ENCODE measurements at places on chromosomes 11 and 22. TPM values are rescaled to one million over a fixed set of nuclear protein-coding genes. Genes with fewer than 3 reads are reported as not detected.

DNA sequence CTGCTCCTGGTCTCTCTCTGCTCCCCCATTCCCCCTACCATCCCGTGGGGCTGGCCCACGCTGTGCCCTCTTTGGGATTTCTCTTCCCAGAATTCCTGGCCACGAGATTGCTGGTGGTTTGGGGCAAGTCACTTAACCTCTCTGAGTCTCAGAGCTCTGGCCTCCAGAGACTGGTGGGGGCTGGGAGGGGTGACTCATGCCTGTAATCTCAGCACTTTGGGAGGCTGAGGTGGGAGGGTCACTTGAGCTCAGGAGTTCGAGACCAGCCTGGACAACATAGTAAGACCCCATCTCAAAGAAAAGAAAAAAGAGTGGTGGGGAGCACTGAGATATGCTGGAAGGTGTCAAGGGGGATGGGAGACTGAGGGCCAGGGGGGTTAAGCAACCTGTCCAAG, 18.3 kb downstream of the OTUB1 start:
- H3K36me3 ChIP-seq: no peaks in the 10 kb centered on the region
- H3K27ac ChIP-seq: no peak overlapping the region
- H3K27me3 ChIP-seq: no peaks in the 10 kb centered on the region
- peaks cover 23% of the 10 kb centered on the region for H3K4me1 ChIP-seq
- H3K4me3 ChIP-seq: no peak overlapping the region

DNA sequence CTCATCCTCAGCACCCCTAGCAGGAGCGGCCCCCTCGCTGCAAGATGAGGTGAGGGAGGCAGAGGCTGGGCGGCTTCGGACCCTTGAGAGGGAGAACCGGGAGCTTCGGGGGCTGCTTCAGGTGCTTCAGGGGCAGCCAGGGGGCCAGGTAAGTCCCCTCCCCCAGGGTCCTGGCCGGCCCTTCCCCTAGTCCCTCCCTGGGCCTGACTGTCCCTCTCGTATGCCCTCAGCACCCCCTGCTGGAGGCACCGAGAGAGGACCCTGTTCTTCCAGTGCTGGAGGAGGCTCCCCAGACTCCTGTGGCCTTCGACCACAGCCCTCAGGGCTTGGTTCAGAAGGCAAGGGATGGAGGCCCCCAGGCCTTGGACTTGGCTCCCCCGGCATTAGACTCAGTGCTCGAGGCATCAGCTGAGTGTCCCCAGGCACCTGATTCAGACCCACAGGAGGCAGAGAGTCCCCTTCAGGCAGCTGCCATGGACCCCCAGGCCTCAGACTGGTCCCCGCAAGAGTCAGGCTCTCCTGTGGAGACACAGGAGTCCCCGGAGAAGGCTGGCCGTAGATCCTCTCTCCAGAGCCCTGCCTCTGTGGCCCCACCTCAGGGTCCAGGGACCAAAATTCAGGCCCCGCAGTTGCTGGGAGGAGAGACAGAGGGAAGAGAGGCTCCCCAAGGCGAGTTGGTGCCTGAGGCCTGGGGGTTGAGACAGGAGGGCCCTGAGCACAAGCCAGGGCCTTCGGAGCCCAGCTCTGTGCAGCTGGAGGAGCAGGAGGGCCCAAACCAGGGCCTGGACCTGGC, 4.0 kb downstream of the CCDC88B start:
- H3K4me1 ChIP-seq: no peaks in the 10 kb centered on the region
- no peak overlapping the region for H3K4me3 ChIP-seq
- no peaks in the 10 kb centered on the region for H3K36me3 ChIP-seq
- no peak for DNase-seq
- no peaks in the 10 kb centered on the region for H3K27me3 ChIP-seq

Gene KLHDC7B
- 7.2 TPM for total RNA-seq

DNA sequence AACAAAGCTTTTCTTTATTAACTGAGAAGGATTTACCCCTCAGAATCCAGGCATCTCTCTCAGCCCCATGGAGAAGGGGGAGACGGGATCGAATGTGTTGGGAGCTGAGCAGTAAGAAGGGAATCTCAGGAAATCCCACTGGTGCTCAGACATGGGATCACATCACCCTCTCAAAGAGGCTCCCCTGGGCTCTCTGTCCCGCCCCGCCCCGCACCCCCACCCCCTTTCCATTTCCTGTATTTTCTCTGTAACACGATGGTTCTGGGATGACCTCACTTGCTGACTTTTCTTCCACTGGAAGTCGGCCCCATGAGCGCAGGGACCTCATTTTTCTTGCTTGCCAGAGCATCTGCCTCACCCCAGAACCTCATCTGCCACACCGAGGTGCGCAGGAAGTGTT, 100.0 kb downstream of the RPS6KA4 start:
- no peak overlapping the region for H3K27ac ChIP-seq
- H3K4me3 ChIP-seq: no peak overlapping the region
- DNase-seq: no peak
- peaks cover 8% of the 10 kb centered on the region for H3K27me3 ChIP-seq

Gene MOB2
- total RNA-seq: 24.9 TPM

- peaks cover 38% of the 10 kb centered on the region for H3K4me1 ChIP-seq
- DNase-seq: no peak
- no peaks in the 10 kb centered on the region for H3K27me3 ChIP-seq
- no peaks in the 10 kb centered on the region for H3K36me3 ChIP-seq
- H3K4me3 ChIP-seq: no peak overlapping the region
Measured at GRCh38 chr11:27281740-27282590, 81.0 kb downstream of the CCDC34 start.

- no peaks in the 10 kb centered on the region for H3K36me3 ChIP-seq
- no peaks in the 10 kb centered on the region for H3K27me3 ChIP-seq
- DNase-seq: peak; percentile 73
- H3K4me1 ChIP-seq: peaks cover 9% of the 10 kb centered on the region
Measured at GRCh38 chr11:73295241-73295995, 12.7 kb upstream of the ARHGEF17 start.

GRCh38 chr11:57481915-57482781, 21.8 kb downstream of the RTN4RL2 start:
- peaks cover 54% of the 10 kb centered on the region for H3K27me3 ChIP-seq
- H3K27ac ChIP-seq: no peak overlapping the region
- no peak for DNase-seq

Gene SLN
- total RNA-seq: not detected

DNA sequence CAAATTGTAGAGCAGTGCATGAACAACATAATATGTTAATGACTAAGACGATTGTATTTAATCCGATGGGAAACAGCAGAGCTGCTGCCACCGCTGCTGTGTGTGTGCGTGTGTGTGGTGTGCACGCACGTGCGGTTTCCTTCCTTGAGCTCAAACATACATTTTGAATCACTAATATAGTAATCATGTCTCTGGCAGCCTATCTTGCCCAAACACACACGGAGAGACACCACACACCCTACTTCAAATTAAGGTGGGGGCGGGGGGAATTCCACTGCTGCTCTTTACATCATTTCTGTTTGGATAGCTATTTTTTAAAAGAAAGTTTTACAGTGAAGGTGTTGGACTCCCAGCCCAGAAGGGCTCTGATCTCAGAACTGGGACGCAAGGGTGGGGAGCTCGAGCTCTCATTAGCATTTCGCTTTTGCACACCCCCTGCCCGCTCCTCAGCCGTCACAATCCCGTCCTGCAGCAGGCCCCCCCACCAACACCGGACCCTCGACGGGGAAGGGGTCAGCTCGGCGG, 651 bp upstream of the FAM83F start:
- no peak for DNase-seq
- no peak overlapping the region for H3K4me3 ChIP-seq
- H3K36me3 ChIP-seq: no peaks in the 10 kb centered on the region
- H3K27me3 ChIP-seq: peaks cover 2% of the 10 kb centered on the region

Gene TMEM25
- total RNA-seq: 23.3 TPM

DNA sequence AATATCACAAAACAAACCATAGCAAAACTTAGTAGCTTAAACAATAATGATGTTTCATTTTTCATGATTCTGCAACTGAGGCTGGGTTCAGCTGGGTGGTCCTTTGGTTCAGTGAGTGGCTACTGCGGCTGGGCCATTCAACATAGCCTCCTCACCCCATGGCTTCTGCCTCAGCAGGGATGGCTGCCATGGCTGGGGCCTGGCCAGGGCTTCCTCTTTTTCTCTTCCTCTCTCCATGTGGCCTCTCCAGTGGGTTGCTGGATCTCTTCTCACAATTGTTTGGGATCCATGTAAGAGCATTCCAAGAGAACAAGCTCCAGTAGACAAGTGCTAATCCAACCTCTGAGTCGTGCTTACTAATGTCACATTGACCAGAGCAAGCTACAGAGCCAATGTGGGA, 248.6 kb upstream of the PLET1 start:
- H3K4me3 ChIP-seq: no peak overlapping the region
- peaks cover 1% of the 10 kb centered on the region for H3K36me3 ChIP-seq
- H3K4me1 ChIP-seq: no peaks in the 10 kb centered on the region
- H3K27me3 ChIP-seq: peaks cover 20% of the 10 kb centered on the region
- DNase-seq: no peak
- H3K27ac ChIP-seq: no peak overlapping the region

GRCh38 chr11:110079726-110080125, 13.5 kb upstream of the ZC3H12C start:
- H3K4me3 ChIP-seq: no peak overlapping the region
- peaks cover 7% of the 10 kb centered on the region for H3K4me1 ChIP-seq
- no peak overlapping the region for H3K27ac ChIP-seq
- DNase-seq: no peak
- no peaks in the 10 kb centered on the region for H3K36me3 ChIP-seq
- H3K27me3 ChIP-seq: no peaks in the 10 kb centered on the region

DNA sequence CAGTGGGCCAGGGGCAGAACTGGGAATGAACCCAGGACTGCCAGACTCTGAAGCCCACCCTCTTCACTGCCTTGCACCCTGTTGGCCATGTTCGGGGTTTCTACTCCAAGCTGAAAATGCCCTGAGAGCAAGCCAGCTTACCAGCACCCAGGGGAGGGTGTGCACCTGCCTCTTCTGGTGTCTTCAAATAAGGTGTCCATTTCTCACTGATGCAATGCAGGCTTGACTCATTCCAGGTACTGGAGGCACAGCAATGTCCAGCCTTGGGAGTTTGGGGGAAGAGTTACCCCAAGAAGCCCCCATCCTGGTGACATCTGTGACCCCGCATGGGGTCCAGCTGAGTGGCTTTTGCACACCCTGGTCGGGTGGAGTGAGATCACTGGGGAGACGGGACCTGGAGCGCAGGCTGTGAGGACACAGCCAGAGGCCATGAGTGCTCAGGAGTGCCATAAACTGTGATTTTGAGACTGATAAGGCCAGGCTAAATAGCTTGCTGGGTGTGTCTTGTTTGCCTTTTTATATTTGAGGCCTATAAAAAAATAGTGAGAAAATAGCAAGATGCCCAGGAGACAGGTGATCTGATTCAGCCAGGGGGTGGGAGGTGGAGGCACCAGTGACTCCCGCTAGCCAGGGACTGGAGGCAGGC, 4.6 kb upstream of the CERK start:
- peaks cover 8% of the 10 kb centered on the region for H3K4me1 ChIP-seq
- no peak for DNase-seq
- no peak overlapping the region for H3K4me3 ChIP-seq
- no peaks in the 10 kb centered on the region for H3K36me3 ChIP-seq
- H3K27ac ChIP-seq: no peak overlapping the region
- H3K27me3 ChIP-seq: peaks cover 6% of the 10 kb centered on the region

GRCh38 chr11:35246745-35247144, 107.8 kb downstream of the CD44 start:
- H3K27me3 ChIP-seq: no peaks in the 10 kb centered on the region
- peaks cover 15% of the 10 kb centered on the region for H3K4me1 ChIP-seq
- DNase-seq: no peak
- H3K4me3 ChIP-seq: no peak overlapping the region
- H3K36me3 ChIP-seq: no peaks in the 10 kb centered on the region

Gene FDXACB1
- 1.3 TPM for total RNA-seq

Gene UPK3A
- total RNA-seq: not detected

GRCh38 chr11:123344790-123345357, 85.2 kb upstream of the GRAMD1B start:
- no peaks in the 10 kb centered on the region for H3K36me3 ChIP-seq
- H3K4me1 ChIP-seq: no peaks in the 10 kb centered on the region
- DNase-seq: no peak
- peaks cover 25% of the 10 kb centered on the region for H3K27me3 ChIP-seq
- H3K27ac ChIP-seq: no peak overlapping the region

DNA sequence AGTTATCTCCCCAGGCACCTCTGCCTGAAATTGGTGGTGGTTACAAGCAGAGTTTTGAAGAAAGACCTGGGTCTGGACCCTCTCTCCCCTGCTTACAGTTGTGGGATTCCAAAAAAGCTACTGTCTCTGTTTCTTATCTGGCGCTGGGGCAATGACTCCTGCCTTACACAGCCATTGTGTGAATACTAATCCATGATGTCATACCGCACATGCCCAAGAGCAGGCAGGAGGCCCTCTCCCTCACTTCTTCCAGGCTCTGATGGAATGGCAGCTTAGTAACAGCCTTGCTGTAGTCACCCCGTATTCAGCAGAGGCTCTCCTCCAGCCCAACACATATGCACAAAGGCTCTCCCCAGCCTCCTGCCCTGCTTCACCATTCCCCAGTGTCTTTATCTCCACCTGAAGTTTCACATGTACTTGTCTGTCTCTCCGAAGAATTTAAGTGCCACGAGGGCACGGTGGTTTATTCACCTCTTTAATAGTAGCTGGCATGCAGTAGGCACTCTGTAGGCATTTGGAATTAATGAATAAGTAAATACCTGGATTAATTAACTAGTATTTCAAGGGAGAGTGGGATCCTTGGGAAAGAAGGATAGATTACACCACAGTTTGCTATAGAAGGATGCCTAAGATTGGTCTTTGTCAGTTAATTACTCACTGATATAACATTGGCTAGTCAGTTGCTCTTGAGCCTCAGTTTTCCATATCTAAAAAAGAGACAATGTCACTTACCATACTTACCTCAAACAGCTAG, 165.6 kb downstream of the ETS1 start:
- H3K27me3 ChIP-seq: no peaks in the 10 kb centered on the region
- H3K36me3 ChIP-seq: no peaks in the 10 kb centered on the region
- no peak for DNase-seq
- peaks cover 65% of the 10 kb centered on the region for H3K4me1 ChIP-seq

GRCh38 chr22:36432592-36433317, 45.0 kb upstream of the MYH9 start:
- peaks cover 64% of the 10 kb centered on the region for H3K4me1 ChIP-seq
- DNase-seq: no peak
- H3K4me3 ChIP-seq: peak overlapping the region; percentile 38

DNA sequence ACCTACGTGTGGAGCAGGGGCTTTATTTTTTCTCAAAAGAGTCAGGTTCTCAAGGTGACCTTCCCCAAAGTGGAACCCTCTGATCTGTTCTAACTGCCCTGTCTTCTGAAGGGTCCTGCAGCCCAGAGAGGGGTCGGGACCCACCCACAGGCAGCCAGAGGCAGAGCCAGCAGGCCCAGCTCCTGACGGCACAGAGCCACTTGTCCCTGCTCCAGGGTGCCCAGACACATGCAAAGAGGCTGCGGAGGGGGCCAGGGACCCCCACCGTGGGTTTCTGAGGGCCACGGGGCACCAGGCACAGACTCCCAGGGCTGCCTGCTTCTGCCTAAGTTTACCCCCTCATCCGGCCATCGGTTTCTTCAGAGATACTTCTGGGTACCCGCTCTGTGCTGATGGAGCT, 37.1 kb downstream of the FLRT1 start:
- no peak overlapping the region for H3K27ac ChIP-seq
- H3K4me3 ChIP-seq: no peak overlapping the region

GRCh38 chr22:30057375-30057774, 22.9 kb upstream of the HORMAD2 start:
- H3K4me3 ChIP-seq: no peak overlapping the region
- no peak overlapping the region for H3K27ac ChIP-seq
- peaks cover 9% of the 10 kb centered on the region for H3K4me1 ChIP-seq
- H3K27me3 ChIP-seq: no peaks in the 10 kb centered on the region
- H3K36me3 ChIP-seq: peaks cover 5% of the 10 kb centered on the region

Data from chondrocyte (in vitro differentiated cells).